ENCODE measurements at places on chromosomes 7 and 10.

GRCh38 chr7:24595671-24596418, 22.6 kb downstream of the PALS2 start:
- no peak for DNase-seq

GRCh38 chr10:97129666-97130065, 56.1 kb downstream of the SLIT1 start:
- no peak for DNase-seq

DNA sequence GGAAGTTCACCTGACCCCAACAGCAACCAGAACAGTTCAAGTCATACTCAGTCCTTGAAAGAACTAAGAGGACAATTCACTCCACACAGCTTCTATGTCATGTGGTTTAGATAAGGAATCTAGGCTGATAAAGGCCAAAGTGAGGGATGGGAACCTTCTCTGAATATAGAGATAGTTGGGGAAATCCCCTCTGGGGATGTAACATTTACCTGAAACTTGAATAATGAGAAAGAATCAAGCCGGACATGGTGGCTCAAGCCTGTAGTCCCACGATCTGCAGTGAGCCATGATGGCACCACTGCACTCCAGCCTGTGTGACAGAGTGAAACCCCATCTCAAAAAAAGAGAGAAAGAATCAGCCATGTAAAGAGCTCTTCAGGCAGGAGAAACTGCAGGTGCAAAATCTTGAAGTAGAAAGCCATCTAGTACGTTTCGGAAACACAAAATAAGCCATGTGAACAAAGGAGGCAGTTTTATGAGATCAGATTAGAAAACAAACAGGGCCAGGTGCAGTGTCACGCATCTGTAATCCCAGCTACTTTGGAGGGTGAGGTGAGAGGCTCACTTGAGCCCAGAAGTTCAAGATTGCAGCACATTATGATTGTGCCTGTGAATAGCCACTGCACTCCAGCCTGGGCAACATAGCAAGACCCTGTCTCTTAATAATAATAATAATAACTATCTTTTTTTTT, 4.5 kb upstream of the DNMBP start:
- no peak for DNase-seq

GRCh38 chr7:72190919-72191318, 221.2 kb downstream of the CALN1 start:
- DNase-seq: no peak

DNA sequence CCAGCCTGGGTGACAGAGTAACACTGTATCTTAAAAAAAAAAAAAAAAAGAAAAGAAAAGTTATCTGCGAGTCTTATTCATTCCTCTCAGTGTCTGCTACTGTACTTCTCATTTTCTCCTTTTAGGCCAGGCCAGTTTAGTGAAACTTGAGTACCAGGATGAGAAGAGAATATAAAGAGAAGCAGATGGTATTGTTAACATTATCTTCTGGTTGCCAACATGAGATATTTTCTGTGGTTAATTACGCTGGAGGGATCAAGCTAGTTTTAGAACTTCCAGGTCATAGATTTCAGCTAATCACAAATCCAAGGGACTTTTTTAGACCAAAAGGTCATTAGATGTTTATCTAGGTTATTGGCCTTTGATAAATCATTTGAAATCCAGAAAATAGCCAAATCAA, 252.6 kb upstream of the SMIM30 start:
- DNase-seq: peak; percentile 70

- DNase-seq: no peak
Observed at GRCh38 chr10:14184841-14185315, 145.8 kb downstream of the FRMD4A start.
